ENCODE measurements at places on chromosomes 11 and 22. TPM values are rescaled to one million over a fixed set of nuclear protein-coding genes. Genes with fewer than 3 reads are reported as not detected.

PARVA gene
- 42.5 TPM for total RNA-seq

KRTAP5-8 gene
- not detected for total RNA-seq

GPR83 gene
- not detected for total RNA-seq

FGF19 gene
- total RNA-seq, result not detected

TMEM191C gene
- not detected for total RNA-seq
